ENCODE measurements at places on chromosomes 7 and 10.

GRCh38 chr7:120421151-120421651, 148.2 kb downstream of the KCND2 start:
- DNase-seq = no peak

- no peak for DNase-seq
Measured at GRCh38 chr10:91467114-91467513, 57.0 kb downstream of the HECTD2 start.

GRCh38 chr10:78634389-78634815, 434.4 kb upstream of the ZMIZ1 start:
- DNase-seq = no peak

DNA sequence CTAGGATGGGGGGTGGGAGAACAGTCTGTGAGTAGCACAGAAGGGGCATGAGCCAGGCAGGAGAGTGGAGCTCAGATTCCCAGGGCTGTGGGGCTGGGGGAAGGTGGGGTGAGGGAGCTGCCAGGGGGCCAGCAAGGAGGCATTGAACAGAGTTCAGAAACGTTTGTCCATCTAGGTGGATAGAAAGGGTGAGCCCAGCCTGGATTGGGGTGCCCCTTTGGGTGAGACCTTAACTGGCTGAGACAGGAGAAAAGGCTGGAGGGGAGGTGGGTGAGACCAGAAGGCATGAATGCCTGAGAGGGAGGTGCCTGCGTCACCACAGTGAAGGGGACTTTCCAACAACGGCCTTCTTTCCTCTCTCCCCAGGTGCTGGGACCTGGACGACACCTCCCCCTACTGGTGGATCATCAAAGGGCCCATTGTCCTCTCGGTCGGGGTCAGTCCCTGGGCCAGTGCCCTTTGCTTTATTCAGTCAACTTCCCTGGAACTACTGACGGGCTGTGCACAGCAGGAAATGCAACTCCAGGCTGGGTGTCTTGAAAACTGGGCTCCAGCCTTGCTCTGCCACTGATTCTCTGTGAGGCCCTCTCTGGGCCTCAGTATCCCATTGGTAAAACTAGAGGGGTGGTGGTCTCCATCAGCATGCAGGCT, 11.0 kb downstream of the GHRHR start:
- DNase-seq = peak; percentile 73

DNA sequence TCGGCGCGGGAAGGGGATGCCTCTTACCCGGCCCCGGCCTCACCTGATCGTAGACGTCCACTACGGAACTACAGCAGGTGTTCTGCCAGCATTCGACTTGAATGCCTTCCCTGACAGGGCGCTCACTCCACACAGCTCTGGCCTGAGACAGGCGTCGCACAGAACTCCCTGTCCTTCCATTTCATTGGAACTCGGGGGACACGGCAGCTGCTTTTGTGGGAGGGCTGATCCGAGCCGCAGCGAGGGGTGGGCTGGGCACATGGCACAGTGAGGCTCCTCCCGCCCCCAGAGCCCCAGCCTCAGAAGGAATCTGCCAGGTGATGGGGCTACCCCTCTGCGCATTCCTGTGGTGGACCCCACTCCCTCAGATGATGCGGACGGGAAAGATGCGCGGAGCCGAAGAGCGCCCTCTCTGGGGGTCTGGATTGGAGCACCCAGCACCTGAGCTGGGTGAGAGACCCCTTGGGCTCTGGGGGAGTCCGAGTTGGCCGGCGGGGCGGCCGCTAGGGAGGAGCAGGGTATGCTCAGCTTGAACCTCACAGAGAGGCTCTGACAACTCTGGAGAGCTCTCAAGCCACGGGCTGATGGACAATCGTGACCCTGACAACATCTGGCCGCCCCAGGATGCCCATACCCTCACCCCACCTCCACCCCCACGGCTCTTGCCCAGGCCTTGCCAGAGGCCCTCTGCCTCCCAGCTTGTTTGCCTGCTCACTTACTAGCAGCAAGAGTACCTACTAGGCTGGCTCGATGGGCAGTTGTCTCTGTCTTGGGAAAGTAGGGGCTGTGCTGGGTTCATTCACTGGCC, 36.6 kb downstream of the RASGEF1A start:
- peak; percentile 8 for DNase-seq

DNA sequence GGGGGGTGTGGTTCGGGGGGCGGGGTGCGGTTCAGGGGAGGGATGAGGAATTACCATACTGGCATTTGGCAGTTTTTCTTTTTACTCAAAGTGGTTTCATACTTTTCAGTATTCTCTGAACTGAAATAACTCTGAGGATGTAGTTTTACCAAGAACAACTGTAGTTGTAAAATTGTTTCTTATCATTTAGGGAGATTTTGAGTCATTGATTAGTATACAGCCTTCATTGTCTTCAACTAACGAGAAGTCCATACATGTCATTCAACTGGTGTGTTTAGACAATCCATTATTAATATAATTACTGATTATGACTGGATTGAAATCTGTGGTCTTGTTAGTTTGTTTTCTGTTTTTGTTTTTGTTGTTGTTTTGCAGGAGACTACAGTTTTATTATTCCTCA, 40.8 kb downstream of the COPG2 start:
- DNase-seq = no peak

GRCh38 chr7:139345042-139345441, 3.9 kb downstream of the FMC1 start:
- no peak for DNase-seq

DNA sequence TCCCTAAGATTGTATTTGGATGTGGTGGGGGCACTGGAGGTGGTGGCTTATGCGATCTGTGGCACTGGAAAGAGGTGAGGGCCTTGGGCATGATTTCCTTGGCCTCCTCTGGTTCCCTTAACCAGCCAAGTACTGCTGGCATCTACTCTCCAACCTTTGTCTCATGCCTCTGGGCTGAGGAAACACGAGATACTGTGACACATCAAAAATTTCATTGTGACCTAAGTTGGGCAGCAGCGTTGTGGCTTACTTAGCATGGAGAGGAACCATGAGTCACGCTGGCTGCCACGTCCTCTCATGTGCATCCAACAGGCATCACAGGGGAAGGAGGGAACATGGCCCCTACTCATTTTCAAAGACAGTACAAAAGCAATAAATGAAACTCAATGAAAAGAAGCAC, 29.7 kb upstream of the GSDME start:
- DNase-seq = no peak

DNA sequence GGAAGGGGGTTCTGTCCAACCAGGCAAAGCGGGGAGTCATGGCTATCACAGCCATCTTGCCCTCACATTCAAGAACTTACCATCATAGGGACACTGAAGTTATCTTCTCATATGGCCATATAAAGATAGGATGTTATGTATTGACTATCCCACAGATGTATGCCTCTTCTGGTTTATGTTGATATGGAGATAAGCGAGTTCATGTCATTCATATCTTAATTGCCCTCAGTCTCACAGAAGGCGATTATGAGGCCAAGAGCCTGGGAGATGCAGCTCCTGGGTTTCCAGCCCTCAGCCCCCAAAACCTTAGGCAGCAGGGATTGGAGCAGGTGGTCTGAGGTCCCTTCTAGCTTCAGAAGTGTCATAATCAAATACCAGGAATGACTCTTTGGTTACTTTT, 8.5 kb upstream of the ANKRD61 start:
- no peak for DNase-seq

DNA sequence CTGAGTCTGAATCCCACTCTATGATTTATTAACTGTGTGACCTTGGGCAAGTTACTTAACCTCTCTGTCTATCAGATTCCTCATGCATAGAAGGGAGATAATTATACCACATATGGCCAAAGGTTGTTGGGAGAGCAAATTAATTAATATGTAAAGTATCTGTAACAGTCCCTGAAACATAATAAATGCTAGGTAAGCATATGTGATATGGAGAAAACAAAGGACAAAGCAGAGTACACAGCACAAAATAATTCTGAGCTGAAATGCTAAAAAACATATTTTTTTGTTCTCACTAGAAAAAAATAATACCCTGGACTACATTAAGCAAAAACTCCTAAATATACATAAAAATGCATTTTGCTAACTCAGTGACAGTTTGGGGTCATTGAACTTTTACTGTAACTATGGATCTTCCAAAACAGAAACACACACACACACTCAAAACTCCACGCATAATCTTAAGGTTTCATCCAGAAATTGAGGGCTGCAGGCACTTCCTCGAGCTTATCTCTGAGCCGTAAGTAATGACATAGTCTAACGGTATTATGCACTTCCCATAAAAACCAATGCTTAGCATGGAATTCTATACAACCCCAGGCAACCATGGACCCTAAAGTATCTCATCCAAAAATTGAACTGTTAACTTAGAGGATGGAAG, 201.7 kb upstream of the PTN start:
- DNase-seq = no peak

DNA sequence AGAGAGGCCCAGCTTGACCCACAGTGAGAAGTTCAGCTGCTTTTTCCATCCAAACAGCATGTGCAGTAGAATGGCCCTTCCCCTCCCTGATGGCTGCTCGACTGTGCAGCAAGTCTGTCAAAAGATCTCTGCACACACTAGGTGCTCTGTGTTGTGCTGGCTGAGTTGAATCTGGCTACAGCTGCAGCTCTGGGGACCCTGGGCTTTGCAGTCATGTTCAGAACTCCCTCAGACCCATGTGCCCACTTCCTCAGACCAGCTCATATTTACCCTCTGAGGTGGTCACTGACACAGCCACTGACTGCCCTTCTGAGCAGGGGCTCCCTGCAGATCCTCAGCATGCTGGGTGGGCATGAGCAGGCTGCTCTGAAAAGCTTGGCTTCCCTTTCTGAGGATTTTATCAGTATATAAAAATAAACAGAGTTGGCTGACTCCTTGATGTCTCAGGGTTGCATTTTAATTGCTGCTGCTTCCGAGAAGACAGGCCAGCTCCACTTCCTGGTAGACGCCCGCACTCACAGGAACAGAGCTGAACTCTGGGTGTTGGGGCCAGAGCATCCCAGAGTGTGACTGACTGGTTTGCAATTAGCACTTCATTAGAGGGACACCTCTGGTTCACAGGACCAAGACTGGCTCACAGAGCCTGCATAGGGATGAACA, 507.9 kb downstream of the RPS24 start:
- no peak for DNase-seq

GRCh38 chr7:157839672-157840167, 502.9 kb downstream of the DNAJB6 start:
- DNase-seq = no peak

GRCh38 chr10:69413221-69413865, 3.4 kb downstream of the TACR2 start:
- DNase-seq = peak; percentile 58

DNA sequence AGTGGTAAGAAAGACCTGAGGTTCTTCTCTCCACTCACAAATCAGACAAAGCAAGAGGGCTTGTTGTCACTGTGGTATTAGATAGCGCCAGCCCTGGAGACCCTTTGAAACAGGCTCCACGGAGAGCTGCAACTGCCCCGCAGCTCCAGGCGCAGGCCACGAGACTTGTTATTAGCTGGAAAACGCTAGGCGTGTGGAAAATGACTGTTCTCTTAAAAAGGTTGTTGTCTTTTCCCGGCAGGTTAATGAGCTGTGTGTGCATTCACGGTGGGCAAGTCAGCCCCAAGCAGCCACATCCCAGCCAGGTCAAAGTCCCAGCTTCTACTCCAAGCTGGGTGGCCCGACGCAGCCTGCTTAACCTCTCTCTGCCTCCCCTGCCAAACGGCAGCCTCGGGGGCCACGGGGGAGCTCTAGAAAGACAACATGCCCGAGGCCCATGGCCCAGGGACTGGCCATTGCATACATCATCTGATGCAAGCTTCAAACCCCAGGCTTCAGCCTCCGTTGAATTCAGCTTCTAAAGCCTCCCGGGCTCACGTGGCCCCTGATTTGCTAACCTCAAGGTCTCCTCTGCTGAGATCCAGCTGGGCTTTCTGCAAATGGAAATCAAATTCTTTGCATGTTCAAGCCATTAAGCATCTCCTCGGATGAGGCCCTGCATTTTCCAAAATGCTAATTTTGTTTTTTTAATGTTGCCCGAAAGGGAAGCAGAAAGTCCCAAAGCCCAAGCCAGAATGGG, 61.3 kb upstream of the DNAAF5 start:
- DNase-seq = no peak

GRCh38 chr7:47031786-47032535, 550.0 kb downstream of the TNS3 start:
- DNase-seq = no peak

- no peak for DNase-seq
Measured at GRCh38 chr7:38929460-38930171, 20.6 kb upstream of the VPS41 start.

DNA sequence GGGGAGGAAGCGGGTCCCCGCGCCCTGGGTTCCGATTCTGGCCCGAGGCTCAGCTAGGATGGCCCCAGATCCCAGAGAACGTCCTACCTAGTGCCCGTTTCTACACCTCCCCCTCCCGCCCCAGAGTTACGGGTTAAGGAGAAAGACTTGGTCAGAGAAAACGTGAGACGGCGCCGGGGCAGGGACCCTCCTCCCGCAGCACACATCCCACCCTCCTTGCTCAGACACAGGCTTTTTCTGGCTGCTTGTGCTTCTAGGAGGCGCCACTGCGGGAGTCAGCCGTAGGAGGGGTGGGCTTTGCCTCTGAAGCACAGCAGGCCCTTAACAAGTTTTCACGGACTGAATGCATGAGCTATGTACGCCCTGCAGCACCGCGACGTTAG, 104.9 kb upstream of the LEP start:
- peak; percentile 48 for DNase-seq

GRCh38 chr7:78175330-78176100, 376.9 kb downstream of the PHTF2 start:
- DNase-seq = no peak

- DNase-seq = no peak
Measured at GRCh38 chr10:31871266-31872065, 57.2 kb downstream of the ARHGAP12 start.

- DNase-seq = no peak
Measured at GRCh38 chr7:50335795-50336754, 31.6 kb downstream of the IKZF1 start.

GRCh38 chr7:70926666-70927065, 205.3 kb upstream of the GALNT17 start:
- DNase-seq = no peak

DNA sequence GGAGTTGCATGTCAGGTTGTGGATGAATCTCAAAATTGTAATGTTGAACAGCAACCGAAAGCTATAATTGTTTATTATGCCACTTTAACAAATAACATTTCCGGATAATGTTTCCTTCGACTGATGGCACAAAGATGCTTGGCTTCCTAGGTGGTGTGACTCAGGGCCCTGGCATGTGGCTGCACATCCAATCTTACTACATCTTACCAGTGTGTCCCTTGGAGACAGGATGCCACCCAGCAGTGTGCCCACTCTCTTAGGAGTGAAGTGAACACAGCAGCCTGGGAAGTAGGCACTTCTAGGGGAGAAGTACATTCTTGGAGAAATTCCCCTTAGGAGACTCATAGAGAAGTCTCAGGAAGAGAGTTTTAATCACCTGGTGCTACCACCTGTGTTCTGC, 33.0 kb upstream of the GPR26 start:
- DNase-seq = no peak

GRCh38 chr7:102967798-102968197, 55.0 kb downstream of the LRRC17 start:
- no peak for DNase-seq
